ENCODE measurements at places on chromosomes 4 and X.
A peak's percentile ranks its signal among the peaks of the same experiment; 100 is the strongest.

GRCh38 chrX:56343219-56343618 is 111.1 kb downstream of the KLF8 start:
- no peak for DNase-seq

DNA sequence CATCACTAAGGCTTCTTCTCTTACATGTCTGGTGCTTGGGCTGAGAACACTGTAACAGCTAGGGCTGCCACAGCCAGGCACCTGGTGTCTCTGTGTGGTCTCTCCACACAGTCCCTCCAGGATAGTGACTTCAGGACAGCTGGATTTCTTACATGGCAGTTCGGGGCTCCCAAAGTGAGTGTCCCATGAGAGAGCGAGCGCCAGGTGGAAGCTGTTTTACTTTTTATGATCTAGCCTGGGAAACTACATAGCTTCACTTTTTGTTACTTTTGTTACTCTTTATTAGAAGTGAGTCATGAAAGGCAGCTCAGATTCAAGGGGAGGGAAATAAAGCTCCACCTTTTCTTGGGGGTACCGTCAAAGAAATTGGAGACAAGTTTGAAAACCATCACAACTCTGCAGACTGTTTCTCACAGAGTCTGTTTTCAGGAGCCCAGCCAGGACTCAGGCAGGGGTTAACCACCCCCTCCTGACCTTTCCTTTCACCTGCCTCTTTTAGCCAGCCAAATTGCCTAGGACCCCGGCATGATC is 373.0 kb downstream of the MID1IP1 start:
- DNase-seq: no peak

- DNase-seq: no peak
Measured at GRCh38 chrX:131821945-131822622, 201.0 kb upstream of the STK26 start.

DNA sequence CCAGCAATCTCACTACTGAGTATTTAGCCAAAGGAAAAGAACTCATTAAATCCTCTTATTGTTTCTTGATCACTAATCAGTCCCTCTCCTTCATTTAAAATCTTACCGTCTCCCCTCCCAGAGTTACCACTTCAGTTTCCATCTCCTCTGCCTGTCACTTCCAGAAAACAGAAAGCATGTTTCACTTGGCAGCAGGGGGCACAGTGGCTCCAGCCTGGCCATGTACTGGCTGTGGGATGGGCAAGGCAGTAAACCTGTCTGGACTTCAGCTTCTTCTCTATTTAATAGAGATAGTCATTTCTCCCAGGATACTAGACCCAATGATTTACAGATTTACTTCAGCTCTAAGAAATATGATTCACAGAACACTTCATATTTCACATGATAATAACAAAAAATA is 63.2 kb downstream of the CD40LG start:
- no peak for DNase-seq

DNA sequence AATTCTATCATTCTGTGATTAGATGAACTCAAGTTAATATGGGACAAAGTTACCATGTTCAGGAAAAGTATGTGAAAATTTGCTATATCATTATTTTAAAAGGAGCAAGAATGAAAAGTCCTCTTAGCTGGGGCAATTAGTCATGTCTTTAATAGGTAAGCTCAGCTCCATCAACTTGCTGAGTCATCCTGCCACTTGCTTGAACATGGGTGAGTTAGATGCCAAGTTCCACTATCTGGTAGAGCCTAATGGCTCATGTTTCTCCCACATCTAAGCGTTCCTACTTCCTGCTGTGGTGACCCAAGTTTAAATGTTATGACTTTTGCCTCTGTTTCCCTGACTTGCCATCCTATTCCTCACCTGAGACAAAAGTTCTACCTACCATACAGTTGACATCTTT is 276.8 kb downstream of the ZNF674 start:
- DNase-seq: no peak

GRCh38 chr4:78799551-78800495 is 23.7 kb downstream of the BMP2K start:
- DNase-seq: no peak

GRCh38 chr4:139761461-139761860 is 95.8 kb downstream of the MGST2 start:
- DNase-seq: no peak

- peak; percentile 46 for DNase-seq
Measured at GRCh38 chr4:37970702-37971101, 10.5 kb downstream of the PTTG2 start.

GRCh38 chr4:73224886-73225285 is 33.7 kb downstream of the ANKRD17 start:
- DNase-seq: no peak

GRCh38 chr4:128782076-128782715 is 27.3 kb upstream of the JADE1 start:
- DNase-seq: peak; percentile 68

DNA sequence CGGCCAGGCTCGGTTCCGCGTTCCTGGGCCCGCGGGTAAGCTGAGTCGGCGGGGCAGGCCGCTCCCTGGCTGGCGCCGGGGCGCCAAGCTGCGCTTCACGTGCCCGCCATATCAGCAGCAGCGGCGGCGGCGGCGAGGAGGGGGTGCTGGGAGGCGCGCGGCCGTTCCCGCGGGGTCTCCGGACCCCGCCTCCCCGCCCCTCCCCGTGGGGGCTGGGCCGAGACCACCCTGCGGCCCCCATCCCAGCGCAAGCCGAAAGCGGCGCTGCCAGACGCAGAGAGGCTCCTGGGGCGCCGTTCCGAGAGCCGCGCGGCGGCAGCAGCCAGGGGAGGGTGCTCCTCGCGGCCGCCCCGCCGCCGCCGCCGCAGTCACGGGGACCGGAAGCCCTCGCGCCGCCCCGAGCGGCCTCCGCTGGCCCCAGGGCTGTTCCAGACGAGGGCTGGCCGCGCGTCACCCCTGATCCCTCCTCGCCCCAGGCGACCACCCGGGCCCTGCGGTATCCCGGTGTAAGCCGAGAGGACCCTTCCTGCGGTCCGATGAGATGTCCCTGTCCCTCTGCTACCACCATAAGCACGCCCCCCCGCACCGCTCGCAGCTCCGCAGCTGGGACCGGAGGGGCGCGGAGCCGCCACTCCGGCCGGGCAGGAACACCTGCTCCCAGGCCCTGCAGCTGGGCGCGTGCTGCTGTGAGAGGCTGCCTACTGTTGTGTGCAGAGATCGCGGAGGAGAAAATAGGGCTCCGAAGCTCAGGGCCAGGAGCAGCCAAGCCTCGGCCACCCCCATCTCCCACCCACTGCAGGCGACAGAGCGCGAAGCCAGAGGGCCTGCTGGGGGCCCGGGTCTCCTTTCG is 7.5 kb upstream of the BCOR start:
- DNase-seq: peak; percentile 30

DNA sequence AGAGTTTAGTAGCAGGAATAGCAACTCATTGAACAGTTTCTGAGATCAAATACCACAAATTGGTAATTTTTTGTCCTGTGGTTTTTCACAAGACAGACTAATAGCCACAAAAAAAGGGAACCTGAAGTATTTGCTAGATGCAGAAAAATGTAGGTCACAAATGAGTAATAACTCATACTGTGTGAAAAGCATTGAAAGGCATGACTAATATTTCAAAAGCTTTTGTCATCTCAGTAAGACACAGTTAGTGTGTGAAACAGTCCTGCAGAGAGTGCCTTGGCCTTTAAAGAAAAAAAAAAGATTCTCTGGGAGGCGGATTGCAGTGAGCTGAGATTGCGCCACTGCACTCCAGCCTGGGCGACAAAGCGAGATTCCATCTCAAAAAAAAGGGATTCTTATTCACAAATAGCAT is 31.4 kb upstream of the SLC25A31 start:
- DNase-seq: no peak

DNA sequence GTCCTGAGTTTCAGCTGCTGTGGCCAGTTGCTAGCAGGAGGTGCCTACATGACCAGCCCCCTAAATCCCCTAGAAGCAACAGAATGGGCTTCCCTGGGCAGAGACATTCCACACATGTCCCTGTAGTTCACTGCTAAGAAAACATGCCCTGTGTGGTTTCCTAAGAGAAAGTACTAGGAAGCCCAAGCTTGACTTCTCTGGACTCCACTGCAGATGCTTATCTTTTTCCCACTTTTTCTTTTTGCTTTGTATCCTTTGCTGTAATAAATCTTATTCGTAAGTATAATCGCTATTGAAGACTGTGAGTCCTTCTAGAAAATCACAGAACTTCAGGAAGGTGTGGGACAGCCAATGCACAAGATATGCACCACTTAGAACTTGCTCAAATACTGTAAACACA is 15.6 kb downstream of the RPGR start:
- DNase-seq: no peak

DNA sequence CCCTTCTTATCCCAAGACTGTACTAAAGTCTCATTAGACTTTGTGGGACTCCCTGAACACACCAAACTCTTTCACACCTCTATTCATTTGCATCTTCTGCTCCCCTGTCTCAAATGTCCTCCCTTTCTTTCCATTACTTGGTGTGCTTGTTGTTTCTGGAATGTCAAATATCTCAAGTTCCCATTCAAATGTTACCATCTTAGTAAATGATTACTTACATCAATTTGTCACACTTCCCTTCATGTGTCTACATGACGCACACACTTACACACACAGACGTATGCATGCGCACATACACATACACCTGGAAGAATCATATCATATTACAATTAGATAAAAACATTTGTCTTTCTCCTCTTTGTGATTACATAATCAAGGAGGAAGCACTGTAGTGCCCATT is 210.8 kb upstream of the TEX13C start:
- no peak for DNase-seq

- no peak for DNase-seq
Measured at GRCh38 chr4:173834151-173834550, 304.1 kb upstream of the HAND2 start.

DNA sequence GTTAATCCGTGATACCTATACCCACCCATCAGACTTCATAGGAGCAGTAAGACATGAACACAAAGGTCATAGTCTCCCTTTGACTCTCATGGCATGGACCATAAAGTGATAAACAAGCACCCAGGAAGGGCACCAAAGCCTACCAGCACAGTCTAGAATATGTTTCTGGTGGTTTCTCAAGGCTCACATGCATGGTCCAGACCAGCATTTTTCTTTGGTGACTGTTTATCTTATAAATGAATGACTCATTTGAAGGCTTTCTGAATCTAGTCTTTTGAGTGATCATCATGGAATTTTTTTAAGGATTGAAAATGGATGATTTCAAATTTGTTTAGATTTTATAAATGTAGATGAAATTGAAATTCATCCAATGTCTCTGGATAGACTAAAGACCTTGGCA is 32.0 kb upstream of the AMELX start:
- DNase-seq: no peak

DNA sequence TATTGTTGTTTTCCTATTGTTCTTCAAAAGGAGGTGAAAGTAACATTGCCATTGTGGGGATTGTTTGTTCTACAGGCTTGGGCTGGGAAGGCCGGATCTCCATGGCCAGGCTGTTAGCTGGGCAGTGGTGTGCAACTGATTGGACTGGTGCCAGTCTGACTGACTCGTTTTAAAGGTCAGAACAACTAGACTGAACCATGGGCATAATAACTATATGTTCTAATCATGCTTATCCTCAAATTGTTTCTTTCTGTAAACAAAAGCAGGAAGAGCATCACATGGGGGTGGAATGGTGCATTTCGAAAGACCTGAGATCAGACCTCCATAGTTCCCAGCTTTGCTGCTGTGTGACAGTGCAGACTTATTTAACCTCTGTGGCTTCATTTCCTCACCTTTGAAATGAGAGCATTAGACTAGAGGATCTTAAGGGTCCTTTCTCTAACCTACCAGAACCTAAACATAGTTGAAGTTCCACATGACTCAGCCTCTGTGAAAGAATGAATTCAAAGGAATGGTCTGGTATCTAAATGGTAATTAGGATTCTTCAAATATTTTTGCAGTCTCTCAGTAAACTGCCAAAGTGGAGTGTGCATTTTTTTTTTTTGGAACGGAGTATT is 66.7 kb upstream of the PGRMC2 start:
- DNase-seq: no peak

- no peak for DNase-seq
Measured at GRCh38 chr4:183507925-183508696, 3.3 kb downstream of the ING2 start.

GRCh38 chr4:94457692-94458106 is 6.0 kb downstream of the PDLIM5 start:
- no peak for DNase-seq

DNA sequence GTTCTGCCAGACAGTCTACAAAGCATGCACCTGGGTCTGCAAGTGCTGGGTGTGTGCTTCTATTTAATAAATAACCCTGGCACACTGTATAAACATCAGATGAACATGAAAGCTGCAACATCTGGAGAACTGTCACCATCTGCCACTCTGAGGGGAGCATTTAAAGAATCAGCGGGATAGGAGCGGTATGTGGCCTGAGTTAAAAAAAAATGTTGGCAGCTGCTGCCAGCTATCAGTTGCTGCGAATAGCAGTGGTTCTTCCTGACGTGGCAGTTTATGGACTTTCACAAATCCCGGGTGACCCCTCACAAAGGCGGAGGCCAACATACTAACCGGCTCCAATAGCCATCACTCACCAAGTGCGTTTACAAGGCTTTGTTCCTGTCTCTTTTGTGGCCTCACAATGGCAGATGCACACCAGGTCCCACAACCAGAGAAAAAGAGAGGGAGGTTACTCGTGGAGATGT is 95.1 kb downstream of the RASL11B start:
- no peak for DNase-seq

- DNase-seq: no peak
Measured at GRCh38 chrX:125953814-125954213, 212.3 kb downstream of the DCAF12L2 start.
